ENCODE measurements at places on chromosomes 6 and 20.

GRCh38 chr6:15308435-15309213, 62.8 kb downstream of the JARID2 start:
- DNase-seq: no peak
- peaks cover 89% of the 10 kb centered on the region for H3K4me1 ChIP-seq
- no peaks in the 10 kb centered on the region for H3K27me3 ChIP-seq
- H3K27ac ChIP-seq: no peak overlapping the region
- H3K4me3 ChIP-seq: no peak overlapping the region

GRCh38 chr6:21241231-21242130, 352.1 kb upstream of the SOX4 start:
- no peaks in the 10 kb centered on the region for H3K4me1 ChIP-seq
- no peak overlapping the region for H3K27ac ChIP-seq
- H3K36me3 ChIP-seq: no peaks in the 10 kb centered on the region
- H3K27me3 ChIP-seq: no peaks in the 10 kb centered on the region

DNA sequence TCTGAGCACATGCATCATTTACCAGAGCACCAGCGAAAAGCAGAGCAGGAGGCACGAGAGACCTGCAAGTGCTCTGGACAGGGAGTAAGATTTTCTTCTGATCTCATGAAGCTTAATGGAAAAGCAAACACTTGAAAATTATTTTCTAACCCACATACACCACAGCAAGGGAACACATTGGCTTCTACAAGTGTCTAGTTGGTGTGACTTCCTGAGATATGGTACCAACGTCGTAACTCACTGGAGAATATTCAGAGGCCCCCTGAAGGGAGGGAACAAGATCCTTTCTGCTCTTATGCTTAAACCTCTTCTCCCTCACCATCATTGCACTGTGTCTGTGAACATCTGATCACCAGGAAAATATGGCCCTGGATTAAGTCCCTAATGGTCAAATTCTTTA, 48.6 kb downstream of the PSMB1 start:
- H3K4me3 ChIP-seq: no peak overlapping the region
- no peaks in the 10 kb centered on the region for H3K4me1 ChIP-seq
- DNase-seq: no peak
- no peaks in the 10 kb centered on the region for H3K36me3 ChIP-seq
- H3K27ac ChIP-seq: no peak overlapping the region

GRCh38 chr20:22692119-22692475, 107.7 kb upstream of the FOXA2 start:
- no peaks in the 10 kb centered on the region for H3K36me3 ChIP-seq
- H3K4me1 ChIP-seq: peaks cover 10% of the 10 kb centered on the region
- no peak overlapping the region for H3K4me3 ChIP-seq
- H3K27me3 ChIP-seq: no peaks in the 10 kb centered on the region

DNA sequence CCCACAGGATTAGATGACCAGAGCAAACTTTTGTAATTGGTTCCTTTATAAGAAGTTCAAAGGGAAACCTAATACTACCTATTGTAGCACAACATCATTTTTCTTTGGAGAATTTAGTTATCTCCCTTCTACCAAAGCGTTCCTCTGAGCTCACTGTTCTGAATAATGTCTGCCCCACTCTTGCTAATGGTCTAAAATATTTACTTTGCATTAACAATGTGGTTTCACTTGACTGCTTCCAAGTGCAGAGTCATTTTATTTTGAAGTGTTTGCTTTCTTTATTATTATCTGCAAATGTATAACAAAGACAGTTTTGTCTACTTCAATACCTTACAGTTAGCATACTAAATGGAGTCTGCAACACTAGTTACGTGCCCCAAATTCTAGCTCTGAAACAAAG, 15.0 kb downstream of the TRAPPC3L start:
- no peak overlapping the region for H3K27ac ChIP-seq
- H3K4me1 ChIP-seq: no peaks in the 10 kb centered on the region
- H3K36me3 ChIP-seq: no peaks in the 10 kb centered on the region
- no peak overlapping the region for H3K4me3 ChIP-seq
- no peaks in the 10 kb centered on the region for H3K27me3 ChIP-seq

DNA sequence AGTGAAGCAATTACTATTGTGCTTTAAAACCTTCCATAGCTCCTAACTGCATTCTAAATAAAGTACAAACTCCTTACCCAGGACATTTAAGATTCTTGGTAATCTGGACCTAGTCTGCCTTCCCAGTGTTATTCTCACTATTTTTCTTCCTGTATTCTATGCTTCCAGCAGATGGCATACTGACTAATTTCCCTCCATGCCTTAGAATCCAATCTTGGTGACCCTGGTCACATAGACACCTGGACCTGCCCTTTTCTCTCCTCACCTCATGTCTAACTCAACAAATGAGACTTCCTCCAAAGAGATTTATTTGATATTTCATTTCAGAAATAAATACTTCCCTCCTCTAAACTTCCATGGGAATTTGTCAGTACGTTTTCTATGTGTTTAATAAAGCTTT, 25.8 kb downstream of the ROS1 start:
- no peak for DNase-seq
- H3K27ac ChIP-seq: no peak overlapping the region
- H3K4me1 ChIP-seq: no peaks in the 10 kb centered on the region

DNA sequence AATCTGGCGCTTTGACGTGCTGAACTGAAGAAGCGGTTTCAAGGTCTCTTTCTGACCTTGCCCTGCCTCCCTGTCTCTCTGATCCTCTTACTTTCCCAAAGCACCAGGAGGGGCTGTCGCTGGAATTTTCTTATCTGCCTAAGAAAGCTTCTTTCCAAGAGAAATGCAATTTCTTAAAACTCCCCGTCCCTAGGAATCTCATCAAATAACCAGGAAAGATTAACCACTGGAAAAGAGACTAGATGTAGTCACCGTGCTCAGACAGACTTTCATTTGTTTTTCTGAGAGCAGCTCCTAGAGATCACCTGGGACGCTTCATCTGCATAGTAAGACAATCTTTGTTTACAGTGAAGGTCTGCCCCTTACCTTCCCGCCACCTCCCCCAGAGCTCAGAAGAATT, 38.6 kb downstream of the PDYN start:
- H3K27ac ChIP-seq: no peak overlapping the region
- DNase-seq: no peak
- H3K27me3 ChIP-seq: peaks cover 11% of the 10 kb centered on the region
- no peaks in the 10 kb centered on the region for H3K36me3 ChIP-seq
- H3K4me1 ChIP-seq: peaks cover 43% of the 10 kb centered on the region
- no peak overlapping the region for H3K4me3 ChIP-seq

DNA sequence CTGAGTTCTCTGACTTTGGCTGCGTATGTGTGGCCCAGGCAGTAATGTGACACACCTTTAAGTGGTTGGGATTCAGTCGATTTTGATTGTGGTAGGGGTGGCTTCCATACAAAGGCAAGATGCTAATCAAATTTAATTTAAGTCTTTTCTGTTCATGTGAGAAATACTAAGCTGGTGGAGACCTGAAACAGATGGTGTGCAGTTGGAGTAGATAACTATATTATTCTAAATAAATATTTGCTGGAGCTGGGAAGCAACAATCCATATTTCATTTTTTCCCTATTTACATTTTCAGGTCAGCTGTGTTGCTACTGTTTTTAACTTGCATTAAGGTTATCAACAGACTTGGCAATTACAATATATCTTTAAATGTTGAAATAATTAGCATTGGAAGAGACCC, 67.4 kb upstream of the C20orf144 start:
- no peak overlapping the region for H3K27ac ChIP-seq
- no peak for DNase-seq
- no peaks in the 10 kb centered on the region for H3K27me3 ChIP-seq
- no peaks in the 10 kb centered on the region for H3K4me1 ChIP-seq
- no peak overlapping the region for H3K4me3 ChIP-seq

- H3K4me3 ChIP-seq: no peak overlapping the region
- no peak overlapping the region for H3K27ac ChIP-seq
- no peaks in the 10 kb centered on the region for H3K4me1 ChIP-seq
Measured at GRCh38 chr6:135173242-135173988, 7.7 kb upstream of the MYB start.

DNA sequence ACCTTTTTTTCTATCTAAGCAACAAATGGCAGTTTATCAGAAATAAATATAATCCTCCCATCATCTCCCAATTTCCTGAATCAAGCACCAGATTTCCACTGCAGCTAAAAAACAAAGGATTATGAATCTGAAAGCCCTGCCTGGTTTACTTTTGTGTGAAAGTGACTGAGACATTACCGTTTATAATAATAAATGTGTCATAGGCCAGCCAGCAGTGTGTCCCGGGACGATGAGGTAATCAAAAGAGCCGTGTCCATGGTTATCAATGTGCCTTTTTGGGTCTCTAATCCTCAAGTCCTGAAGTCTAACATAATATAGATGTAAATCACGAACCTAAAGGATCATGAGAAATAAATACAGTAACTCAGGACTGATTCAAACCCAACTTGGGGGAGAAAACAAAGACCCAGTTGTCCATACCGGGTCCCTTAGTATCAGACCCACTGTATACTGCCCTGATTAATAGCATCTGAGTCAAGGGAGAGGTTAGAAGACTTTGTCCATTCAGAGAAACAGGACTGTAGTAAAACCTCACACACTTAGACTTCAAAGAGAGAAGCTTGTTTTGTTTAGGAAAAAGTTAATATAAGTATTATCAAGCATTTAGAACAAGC, 149.1 kb downstream of the SASH1 start:
- H3K4me1 ChIP-seq: peaks cover 32% of the 10 kb centered on the region
- no peak for DNase-seq
- H3K4me3 ChIP-seq: no peak overlapping the region
- H3K36me3 ChIP-seq: peaks cover 28% of the 10 kb centered on the region
- no peaks in the 10 kb centered on the region for H3K27me3 ChIP-seq

- no peak overlapping the region for H3K27ac ChIP-seq
- H3K4me3 ChIP-seq: no peak overlapping the region
- no peaks in the 10 kb centered on the region for H3K27me3 ChIP-seq
- H3K36me3 ChIP-seq: peaks cover 8% of the 10 kb centered on the region
- H3K4me1 ChIP-seq: no peaks in the 10 kb centered on the region
Measured at GRCh38 chr20:32224463-32224862, 16.8 kb downstream of the POFUT1 start.

DNA sequence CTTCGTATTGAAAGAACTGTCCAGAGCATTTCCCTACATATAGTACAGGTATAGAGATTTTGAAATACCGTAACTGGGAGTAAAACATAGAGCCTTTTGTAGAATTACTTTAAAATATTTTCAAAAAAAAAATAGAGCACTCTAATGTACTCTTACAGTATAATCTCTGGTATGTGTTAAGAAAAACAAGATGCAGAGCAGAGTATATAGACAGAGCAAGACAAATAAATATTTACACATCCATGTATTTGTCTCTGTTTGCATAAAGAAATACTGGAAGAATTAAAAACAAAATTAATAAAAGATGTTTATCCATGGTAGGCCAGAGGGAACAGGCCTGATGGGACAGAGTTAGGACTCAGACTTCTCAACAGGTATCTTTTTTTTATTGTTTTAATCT, 28.0 kb upstream of the SUMO4 start:
- H3K27me3 ChIP-seq: no peaks in the 10 kb centered on the region
- DNase-seq: no peak
- H3K4me3 ChIP-seq: no peak overlapping the region
- H3K27ac ChIP-seq: no peak overlapping the region
- H3K36me3 ChIP-seq: peaks cover 27% of the 10 kb centered on the region
- peaks cover 6% of the 10 kb centered on the region for H3K4me1 ChIP-seq

DNA sequence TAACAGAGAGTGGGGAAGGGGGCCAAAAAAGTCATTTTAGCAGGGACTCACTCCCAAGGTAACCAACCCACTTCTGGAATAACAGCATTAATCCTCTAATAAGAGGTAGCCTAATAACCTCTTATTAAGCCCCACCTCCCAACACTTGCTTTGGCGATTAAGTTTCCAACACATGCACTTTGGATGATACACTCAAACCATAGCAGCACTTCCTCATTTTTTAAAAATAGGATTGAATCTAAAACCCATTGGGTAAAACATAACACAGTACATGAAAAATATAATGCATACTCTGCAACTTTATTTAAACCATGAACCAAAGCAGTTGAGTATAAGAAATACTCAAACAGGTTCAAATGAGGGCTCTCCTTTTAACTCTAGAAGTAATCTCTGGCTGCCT, 318.3 kb downstream of the HACE1 start:
- H3K27ac ChIP-seq: no peak overlapping the region
- H3K4me3 ChIP-seq: no peak overlapping the region
- H3K4me1 ChIP-seq: no peaks in the 10 kb centered on the region
- no peak for DNase-seq

- H3K27me3 ChIP-seq: no peaks in the 10 kb centered on the region
- no peak for DNase-seq
- H3K4me1 ChIP-seq: no peaks in the 10 kb centered on the region
- no peak overlapping the region for H3K4me3 ChIP-seq
- H3K27ac ChIP-seq: no peak overlapping the region
Measured at GRCh38 chr6:106617302-106617701, 12.0 kb downstream of the RTN4IP1 start.

DNA sequence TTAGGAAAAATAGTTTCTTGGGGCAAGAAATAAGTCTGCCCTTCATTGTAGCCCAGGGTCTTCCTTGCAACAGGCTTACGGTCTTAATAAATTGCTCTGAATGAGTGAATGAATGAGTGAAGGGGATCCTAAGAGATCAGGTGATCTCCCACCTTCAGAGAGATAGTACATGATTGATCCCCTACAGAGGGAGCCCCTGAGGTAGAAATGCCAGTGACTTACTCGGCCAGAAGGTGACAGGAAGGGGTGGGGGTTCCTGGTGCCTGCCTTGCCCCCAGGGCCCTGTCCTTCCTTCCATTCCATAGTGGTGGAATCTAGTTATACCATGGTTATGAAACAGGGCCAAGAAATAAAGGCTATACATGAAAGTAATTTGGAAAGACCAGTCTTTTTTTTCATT, 215.3 kb upstream of the SSTR4 start:
- H3K4me3 ChIP-seq: no peak overlapping the region
- peaks cover 7% of the 10 kb centered on the region for H3K4me1 ChIP-seq
- DNase-seq: no peak
- H3K36me3 ChIP-seq: no peaks in the 10 kb centered on the region
- peaks cover 6% of the 10 kb centered on the region for H3K27me3 ChIP-seq
- H3K27ac ChIP-seq: no peak overlapping the region

DNA sequence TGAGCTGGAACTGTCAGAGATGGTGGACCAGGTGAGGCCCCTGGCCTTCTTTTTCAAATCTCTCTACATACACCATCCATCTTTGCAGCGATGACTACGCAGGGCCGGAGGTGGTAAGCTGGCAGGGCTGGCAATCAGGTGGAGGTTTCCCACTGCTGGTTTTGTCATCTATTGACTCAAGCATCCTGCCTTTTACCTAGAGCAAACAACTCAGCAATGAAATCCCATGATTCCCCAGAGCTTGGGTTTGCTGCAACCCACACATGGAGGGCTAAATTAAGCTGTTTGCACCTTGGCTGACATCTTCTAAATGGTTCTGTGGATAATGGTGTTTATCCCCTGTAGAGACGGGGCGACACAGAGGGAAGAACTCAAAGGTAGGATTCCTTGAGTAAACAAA, 170.2 kb downstream of the SCP2D1 start:
- no peak overlapping the region for H3K4me3 ChIP-seq
- no peak overlapping the region for H3K27ac ChIP-seq
- H3K36me3 ChIP-seq: no peaks in the 10 kb centered on the region
- no peak for DNase-seq
- H3K27me3 ChIP-seq: no peaks in the 10 kb centered on the region
- H3K4me1 ChIP-seq: no peaks in the 10 kb centered on the region

GRCh38 chr6:157461000-157461915, 80.3 kb downstream of the ZDHHC14 start:
- no peaks in the 10 kb centered on the region for H3K36me3 ChIP-seq
- H3K4me1 ChIP-seq: peaks cover 3% of the 10 kb centered on the region
- no peak overlapping the region for H3K4me3 ChIP-seq
- DNase-seq: no peak
- H3K27ac ChIP-seq: no peak overlapping the region

- H3K27ac ChIP-seq: no peak overlapping the region
- H3K4me3 ChIP-seq: no peak overlapping the region
- no peaks in the 10 kb centered on the region for H3K36me3 ChIP-seq
- no peak for DNase-seq
- H3K4me1 ChIP-seq: peaks cover 2% of the 10 kb centered on the region
Measured at GRCh38 chr6:35713006-35713767, 23.6 kb upstream of the ARMC12 start.
